Progenitor cell of endocrine pancreas (in vitro differentiated cells): ENCODE measurements at places on chromosomes 5 and 9.

- no peak for DNase-seq
- no peaks in the 10 kb centered on the region for H3K27me3 ChIP-seq
- H3K4me1 ChIP-seq: no peaks in the 10 kb centered on the region
- no peak overlapping the region for H3K27ac ChIP-seq
Measured at GRCh38 chr9:450561-450960, 235.9 kb downstream of the DOCK8 start.

GRCh38 chr5:83844449-83845068 is 123.9 kb upstream of the HAPLN1 start:
- no peaks in the 10 kb centered on the region for H3K27me3 ChIP-seq
- no peak overlapping the region for H3K27ac ChIP-seq
- no peaks in the 10 kb centered on the region for H3K36me3 ChIP-seq
- H3K4me3 ChIP-seq: no peak overlapping the region

- no peak overlapping the region for H3K27ac ChIP-seq
- H3K4me1 ChIP-seq: peaks cover 11% of the 10 kb centered on the region
- no peak for DNase-seq
- H3K27me3 ChIP-seq: no peaks in the 10 kb centered on the region
- no peak overlapping the region for H3K4me3 ChIP-seq
- H3K36me3 ChIP-seq: peaks cover 2% of the 10 kb centered on the region
Measured at GRCh38 chr9:7656636-7657035, 142.9 kb downstream of the DMAC1 start.

GRCh38 chr9:87498046-87498810 is 561 bp downstream of the DAPK1 start:
- peaks cover 6% of the 10 kb centered on the region for H3K27me3 ChIP-seq
- H3K4me1 ChIP-seq: peaks cover 37% of the 10 kb centered on the region
